ENCODE measurements at places on chromosomes 1 and 21.

- no peak for DNase-seq
Measured at GRCh38 chr1:234629026-234629425, 19.0 kb upstream of the IRF2BP2 start.

DNA sequence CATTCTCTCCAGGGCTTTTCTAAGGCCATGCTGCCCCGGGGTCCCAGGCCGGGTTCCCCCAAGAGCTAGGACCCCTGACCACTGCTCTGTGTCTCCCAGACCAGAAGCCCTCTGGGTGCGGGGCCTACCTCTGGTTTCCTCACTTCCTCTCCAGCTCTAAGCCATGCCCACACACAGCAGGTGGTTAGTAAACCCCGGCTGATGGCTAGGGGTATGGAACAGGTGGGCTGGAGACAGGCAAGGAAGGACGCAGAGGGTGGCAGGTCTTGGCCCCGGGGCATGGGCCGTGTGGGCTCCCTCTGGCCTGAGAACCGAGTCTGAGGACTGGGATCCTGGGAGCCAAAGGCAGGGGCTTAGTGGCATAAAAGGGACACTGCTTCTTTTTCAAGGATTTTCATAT, 15.9 kb upstream of the PLCH2 start:
- no peak for DNase-seq

- DNase-seq = no peak
Measured at GRCh38 chr1:118223426-118223825, 38.4 kb upstream of the SPAG17 start.

DNA sequence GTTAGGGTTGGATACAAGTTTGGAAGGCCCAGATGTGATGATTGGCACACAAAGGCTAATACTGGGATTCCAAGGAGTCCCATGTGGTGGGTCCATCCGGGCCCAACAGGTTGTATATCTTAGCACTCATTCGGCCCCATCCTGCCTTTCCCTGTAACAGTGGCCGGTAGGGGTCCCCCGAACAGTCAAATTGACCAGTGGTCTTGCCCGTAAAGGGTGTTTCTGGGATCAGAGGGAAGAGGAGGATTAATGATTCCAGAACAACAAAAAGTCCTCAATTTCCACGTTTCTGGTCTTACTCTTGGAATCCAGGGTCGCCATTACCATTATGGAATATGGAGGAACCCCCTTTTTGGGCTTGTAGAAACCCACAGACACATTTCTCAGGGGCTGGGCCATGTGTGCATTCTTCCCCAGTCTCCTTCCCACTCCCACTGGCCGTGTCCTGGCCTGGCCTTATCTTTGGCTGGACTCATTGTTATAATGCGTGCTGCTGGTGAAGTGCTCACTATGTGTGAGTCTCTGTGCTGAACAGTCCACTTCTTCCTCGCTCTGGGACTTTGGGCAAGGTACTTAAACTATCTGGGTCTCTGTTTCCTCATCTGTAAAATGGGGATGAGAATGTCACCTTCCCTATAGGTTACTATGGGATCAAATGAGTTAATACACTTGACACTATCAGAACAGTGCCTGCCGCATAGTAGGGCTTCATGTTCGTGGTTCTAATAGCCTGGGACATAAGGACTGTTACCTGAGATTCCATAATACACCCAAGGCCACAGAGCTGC, 161.8 kb downstream of the DYRK1A start:
- DNase-seq = no peak

DNA sequence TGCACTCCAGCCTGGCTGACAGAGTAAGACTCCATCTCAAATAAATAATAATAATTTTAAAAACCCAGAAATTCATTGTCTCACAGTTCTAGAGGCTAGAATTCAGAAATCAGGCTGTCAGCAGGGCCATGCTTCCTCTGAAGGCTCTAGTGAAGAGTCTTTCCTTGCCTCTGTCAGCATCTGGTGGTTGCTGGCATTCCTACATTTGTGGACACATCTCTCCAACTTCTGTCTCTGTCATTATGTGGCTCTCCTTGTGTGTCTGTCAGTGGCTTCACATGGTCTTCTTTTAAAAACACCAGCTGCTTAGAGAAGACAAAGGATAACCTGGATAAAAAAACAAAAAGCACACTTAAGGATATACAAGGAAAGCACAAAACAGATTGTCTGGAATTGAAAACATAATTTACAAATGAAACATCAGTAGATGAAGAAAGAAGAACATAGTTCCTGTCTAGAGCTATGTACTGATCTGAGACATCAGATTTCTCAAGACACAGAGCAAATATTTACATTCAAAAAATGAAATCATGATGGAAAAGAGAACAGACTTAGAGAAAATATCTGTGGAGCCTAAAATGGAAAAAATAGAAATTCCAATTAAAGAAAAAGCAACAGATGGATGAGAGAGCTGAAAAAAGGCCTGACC, 32.7 kb upstream of the ASB17 start:
- DNase-seq = no peak

DNA sequence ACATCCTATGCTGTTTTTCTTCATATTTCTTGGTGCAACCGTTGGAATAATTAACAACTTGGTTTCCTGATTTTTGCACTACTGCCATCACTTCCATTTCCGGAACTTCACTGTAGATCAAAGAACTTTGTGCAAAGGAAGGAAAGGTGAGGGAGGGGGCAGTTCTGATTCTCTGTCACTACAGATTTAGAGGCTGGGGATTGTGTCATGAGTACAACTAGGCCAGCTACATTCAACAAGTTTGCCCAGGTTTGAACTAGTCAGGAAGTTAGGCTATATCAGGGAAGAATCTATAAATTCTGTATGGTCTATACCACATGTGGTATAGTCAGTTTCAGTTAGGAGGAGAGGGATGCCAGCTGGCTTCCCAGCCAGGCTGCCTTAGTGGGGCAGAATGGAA, 84.2 kb downstream of the RGL1 start:
- no peak for DNase-seq

- no peak for DNase-seq
Measured at GRCh38 chr1:56933161-56933560, 32.7 kb downstream of the C8B start.

DNA sequence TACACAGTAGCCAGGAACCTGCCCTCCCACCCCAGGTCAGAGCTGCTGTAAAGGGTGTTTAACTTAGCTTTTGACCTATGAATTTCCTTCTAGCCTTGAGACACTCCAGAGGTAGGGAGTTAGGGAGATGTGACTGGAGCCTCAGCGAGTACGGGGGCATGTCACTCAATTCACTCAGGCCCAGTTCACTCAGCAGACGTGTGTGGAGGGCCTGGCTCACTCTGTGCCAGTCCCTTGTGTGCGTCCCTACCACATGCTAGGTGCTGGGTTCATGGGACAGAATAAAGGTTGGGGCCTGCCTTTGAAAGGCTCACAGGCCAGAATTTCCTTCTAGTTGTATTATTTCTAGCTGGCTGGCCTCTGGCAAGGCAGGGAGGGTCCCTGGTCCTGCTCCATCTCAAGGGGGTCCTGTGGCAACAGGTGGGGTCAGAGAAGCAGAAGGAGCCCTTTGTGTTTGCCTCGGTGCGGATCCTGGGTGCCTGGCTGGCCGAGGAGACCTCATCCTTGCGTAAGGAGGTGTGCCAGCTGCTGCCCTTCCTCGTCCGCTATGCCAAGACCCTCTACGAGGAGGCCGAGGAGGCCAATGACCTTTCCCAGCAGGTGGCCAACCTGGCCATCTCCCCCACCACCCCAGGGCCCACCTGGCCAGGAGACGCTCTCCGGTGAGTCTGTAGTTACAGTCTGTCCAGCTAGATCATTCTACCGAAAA, 4.5 kb downstream of the NCDN start:
- DNase-seq = peak; percentile 40

DNA sequence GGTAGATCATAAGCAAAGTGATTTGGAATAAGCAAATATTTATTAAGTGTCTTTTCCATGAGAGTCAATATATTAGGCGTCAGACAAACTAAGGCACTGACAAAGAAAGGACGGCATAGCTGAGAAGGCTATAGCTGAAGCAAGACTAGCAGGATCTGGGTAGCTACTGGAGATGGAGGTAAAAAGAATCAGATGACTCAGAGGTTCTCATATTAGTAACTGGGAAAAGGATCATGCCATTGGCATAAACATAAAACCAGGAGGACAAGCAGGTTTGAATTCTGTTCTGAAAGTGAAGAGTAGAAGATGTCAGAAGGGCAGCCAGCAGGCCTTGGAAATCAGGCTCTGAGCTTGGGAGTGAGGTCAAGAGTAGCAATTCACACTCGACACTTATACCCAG, 531.9 kb downstream of the PTPRC start:
- no peak for DNase-seq

GRCh38 chr1:97814121-97814520, 106.7 kb downstream of the DPYD start:
- no peak for DNase-seq

DNA sequence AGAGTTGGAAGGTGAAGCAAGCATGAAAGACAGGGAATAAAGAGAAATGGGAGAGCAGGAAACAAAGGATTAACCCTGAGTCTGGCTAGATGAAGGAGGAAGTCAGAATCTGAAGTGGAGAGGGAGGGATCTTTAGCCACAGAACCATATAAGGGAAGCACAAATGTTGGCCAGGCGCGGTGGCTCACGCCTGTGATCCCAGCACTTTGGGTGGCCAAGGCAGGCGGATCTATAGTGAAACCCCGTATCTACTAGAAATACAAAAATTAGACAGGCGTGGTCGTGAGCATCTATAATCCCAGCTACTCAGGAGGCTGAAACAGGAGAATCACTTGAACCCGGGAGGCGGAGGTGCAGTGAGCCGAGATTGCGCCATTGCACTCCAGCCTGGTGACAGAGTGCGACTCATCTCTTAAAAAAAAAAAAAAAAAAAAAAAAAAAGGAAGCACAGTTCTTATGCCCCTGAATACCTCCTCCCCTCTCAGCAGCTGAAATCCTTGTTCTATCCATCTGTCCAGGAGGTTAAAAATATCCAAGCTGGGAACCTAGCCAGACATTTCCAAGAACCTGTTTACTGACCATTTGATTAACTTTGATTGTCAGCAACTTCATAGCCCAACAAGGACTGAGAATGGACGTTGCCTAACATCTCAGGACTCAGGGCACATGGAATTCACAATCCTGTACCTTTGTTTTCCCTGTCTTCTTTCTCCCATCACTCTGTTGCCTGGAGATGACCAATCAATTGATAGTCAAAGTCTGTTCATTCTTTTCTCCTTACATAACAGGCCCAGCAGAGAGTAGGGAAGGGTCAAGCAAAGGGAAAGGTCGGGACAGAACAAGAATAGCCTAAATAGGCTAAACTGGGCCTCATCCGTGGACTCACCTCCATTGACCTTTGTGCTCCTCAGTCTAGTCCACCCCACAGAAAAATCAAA, 10.6 kb downstream of the TXNIP start:
- DNase-seq = no peak

DNA sequence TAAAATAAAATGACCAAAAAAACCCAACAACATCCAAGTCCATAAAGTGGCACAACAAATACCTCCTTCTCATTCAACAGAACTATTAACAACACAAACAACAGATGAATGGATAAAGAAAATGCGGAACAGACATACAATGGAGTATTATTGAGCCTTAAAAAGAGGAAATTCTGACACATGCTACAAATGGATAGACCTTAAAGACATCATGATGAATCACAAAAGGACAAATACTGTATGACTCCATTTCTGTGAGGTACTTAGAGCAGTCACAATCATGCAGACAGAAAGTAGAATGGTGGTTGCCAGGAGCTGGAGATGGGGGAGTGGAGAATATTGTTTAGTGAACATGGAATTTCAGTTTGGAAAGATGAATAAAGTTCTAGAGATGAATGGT, 42.6 kb downstream of the EYA3 start:
- DNase-seq = no peak

GRCh38 chr1:8597455-8597854, 220.0 kb downstream of the RERE start:
- DNase-seq = no peak

DNA sequence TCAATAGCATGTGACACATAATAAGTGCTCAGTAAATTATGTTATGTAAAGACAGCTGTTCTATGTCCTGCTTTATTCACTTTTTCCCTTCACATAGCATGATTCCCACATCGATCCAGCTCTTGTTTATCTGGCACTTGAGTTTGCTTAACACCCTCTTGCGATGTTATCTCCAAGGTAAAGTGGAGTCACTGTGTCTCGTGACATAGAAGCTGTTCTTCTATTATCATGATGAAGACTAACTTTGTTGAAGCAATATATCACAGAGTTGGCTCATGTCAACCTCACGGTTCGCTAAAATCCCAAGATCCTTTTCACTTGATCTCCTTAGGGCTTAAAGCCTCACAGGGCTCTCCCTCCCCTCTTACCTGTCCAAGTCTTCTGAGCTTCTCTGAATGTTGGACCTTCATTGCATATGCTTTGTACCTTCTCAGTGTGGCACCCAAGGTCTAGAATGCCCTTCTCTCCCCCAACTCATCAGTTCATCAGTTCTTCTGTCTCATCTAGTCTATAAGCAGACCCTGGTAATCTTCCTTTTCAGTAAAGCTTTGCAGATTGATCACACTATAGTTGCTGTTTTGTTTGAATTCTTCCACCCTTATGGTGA, 38.0 kb downstream of the PLXNA2 start:
- DNase-seq = no peak

Data from substantia nigra (tissue), 51 donors.